ENCODE measurements at places on chromosomes 11 and 22.

GRCh38 chr11:90594658-90595057 lies 371.8 kb upstream of the CHORDC1 start:
- DNase-seq, result peak; percentile 6

- DNase-seq, result no peak
Measured at GRCh38 chr11:65883786-65884715, 4.2 kb downstream of the FIBP start.

GRCh38 chr11:33064866-33065265 lies 25.5 kb downstream of the TCP11L1 start:
- no peak for DNase-seq

DNA sequence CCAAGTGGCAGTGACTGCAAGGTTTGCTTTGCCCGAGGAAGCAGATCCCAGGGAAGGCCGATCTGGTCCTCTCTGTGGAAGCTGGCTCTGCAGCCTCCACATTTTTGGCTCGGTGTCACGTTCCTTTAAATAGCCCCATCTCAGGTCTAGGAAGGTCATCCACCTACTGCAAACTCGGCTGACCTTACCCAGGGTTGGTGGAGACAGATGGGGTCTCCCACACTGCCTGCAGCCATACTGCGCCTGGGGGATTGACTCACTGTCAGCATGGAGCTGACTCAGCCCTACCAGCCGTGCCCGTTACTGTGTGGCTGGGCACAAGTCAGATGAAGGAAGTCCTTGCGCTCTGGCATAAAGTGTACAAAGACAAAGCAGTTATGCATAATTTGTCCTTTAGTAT lies 16.9 kb downstream of the CDPF1 start:
- no peak for DNase-seq

GRCh38 chr22:32841175-32841574 lies 39.7 kb downstream of the TIMP3 start:
- no peak for DNase-seq

- peak; percentile 72 for DNase-seq
Measured at GRCh38 chr11:128904656-128905344, 13.6 kb downstream of the KCNJ5 start.

DNA sequence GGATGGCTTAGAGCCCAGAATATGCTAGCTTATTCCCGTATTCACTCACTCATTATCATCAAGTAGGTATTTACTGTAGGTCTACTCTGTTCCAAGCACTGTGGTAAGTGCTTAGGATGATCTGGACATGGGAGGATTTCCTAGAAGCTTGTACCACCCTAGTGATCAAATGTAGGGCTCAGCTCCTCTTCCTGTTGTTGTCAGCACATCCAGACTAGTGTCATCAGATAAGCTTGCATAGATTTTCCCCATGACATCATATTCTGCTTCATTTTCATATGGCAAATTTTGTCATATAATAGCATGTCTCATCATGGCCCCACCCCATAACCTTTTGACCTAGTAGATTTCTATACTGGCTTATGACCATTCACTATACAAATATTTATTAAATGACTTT lies 19.3 kb upstream of the NUCB2 start:
- peak; percentile 29 for DNase-seq

- no peak for DNase-seq
Measured at GRCh38 chr11:73173755-73174494, 31.8 kb upstream of the FCHSD2 start.

- no peak for DNase-seq
Measured at GRCh38 chr11:77100166-77101042, 2.2 kb upstream of the OMP start.

DNA sequence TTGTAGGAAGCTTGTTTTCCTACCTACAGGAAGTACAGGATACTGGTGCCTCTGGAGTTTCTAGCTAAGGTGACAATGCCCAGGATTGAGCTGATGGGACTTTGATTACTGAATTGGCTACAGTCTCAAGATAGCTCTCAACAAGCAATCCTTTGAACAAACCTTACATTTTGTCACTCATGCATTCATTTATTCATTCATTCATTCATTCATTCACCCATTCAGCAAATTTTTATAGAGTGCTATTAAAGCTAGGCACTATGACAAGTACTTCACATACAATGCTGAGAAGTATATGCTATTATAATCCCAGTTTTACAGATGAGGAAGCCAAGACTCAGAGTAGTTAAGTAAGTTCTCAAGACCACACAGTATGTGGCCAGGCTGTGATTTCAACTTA lies 103.1 kb upstream of the MTMR2 start:
- DNase-seq, result no peak

Measured in lung (tissue), 17 donors.